ENCODE measurements at places on chromosomes 6 and 20. TPM values are rescaled to one million over a fixed set of nuclear protein-coding genes. Genes with fewer than 3 reads are reported as not detected.

Gene NMBR
- total RNA-seq = 0.39 TPM

Gene BPIFB4
- not detected for total RNA-seq

Gene ZNF831
- not detected for total RNA-seq

Gene TTLL9
- total RNA-seq = not detected

Gene CST5
- not detected for total RNA-seq

Gene GNAS-AS1
- 1.3 TPM for total RNA-seq

Gene SLC22A16
- total RNA-seq = not detected

Gene SLC22A2
- not detected for total RNA-seq

Gene METTL24
- not detected for total RNA-seq

Gene HLA-F
- 2.1 TPM for total RNA-seq

Gene MYLK4
- 0.16 TPM for total RNA-seq

DNA sequence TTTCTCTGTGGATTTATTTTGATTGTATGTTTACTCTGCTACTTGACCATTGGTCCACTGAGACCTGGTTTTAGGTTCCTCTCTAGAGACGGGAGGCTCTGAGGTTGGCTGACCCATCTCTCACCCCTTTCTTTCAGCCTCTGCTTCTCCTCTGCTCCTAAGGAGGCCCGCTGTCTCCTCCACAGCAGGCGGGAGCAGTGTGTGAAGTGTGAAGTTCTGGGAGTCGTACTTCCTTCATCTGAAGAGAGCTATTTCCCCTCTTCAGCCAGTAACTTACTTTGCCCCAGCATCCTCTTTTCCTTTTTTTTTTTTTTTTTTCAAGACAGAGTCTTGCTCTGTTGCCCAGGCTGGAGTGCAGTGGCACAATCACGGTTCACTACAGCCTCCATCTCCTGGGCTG, 21.1 kb downstream of the PDRG1 start:
- no peaks in the 10 kb centered on the region for H3K36me3 ChIP-seq
- no peak for DNase-seq
- H3K27me3 ChIP-seq = peaks cover 42% of the 10 kb centered on the region
- no peaks in the 10 kb centered on the region for H3K4me1 ChIP-seq
- no peak overlapping the region for H3K4me3 ChIP-seq

- H3K4me3 ChIP-seq = no peak overlapping the region
- H3K36me3 ChIP-seq = peaks cover 4% of the 10 kb centered on the region
- 0 out of 2 replicates have a peak, but pooled peaks cover 5% of the 10 kb centered on the region for H3K4me1 ChIP-seq
- H3K27me3 ChIP-seq = peaks cover 24% of the 10 kb centered on the region
- DNase-seq = no peak
Observed at GRCh38 chr6:99619409-99619762, 12.8 kb downstream of the PRDM13 start.

DNA sequence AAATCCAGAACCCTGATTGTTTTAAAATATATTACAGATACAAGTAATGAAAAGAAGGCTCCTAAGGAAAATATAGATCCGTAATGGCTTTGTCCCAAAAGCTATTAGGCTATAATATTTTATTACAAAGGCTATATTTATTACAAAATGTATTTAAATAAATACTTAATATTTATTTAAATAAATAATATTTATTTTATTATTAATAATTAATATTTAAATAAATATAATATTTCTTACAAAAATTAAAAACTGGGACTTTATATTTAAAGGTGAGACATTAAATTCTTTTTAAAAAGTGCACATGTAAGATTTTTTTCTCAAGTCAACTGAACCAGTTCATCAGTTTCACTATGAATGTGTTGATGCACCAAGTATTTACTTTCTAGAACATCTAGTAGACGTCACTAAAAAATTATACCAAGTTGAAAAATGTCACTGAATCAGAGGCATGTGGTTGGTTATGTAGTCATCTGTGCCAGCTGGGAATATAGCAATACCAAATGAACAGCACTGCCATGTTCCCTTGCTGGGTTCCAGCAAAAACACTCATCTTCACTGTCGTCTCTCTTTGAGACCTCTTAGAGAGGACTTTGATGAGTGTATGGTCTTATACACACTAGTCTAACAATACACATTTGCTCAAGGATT, 278.9 kb downstream of the ESR1 start:
- H3K27me3 ChIP-seq = no peaks in the 10 kb centered on the region
- H3K36me3 ChIP-seq = no peaks in the 10 kb centered on the region
- no peak for DNase-seq
- peaks cover 56% of the 10 kb centered on the region for H3K4me1 ChIP-seq

- no peak overlapping the region for H3K27ac ChIP-seq
- H3K4me1 ChIP-seq = no peaks in the 10 kb centered on the region
- no peaks in the 10 kb centered on the region for H3K27me3 ChIP-seq
- DNase-seq = no peak
- no peaks in the 10 kb centered on the region for H3K36me3 ChIP-seq
- H3K4me3 ChIP-seq = no peak overlapping the region
Observed at GRCh38 chr6:124793398-124793797, 168.8 kb upstream of the RNF217 start.

DNA sequence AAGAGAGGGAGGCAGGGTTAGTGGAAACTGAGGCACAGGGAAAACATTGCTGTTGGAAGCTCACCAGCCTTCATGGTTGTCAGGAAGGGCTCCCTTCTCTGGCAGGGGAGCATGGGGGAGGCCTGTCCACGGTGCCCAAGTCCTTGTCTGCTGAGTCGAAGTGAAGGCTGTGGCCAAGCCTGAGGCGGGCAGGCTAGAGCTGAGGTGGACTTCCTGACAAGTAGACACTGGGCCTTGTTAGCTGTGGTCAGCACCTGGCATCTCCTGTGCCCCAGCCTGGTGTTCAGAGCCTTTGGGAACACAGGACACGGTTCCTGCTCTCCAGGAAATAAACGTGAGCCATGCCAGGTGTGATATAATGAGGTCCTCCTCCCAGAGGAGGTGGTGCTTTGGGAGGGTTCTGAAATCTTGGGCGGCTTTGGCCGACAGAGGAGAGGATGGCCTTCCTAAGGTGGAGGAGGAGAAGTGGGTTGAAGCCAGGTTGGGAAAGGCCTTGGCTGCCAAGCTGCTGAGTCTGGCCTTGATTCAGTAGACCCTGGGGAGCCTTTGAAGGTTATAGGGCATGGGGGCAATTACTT, 138.4 kb upstream of the RNF24 start:
- DNase-seq = no peak
- no peak overlapping the region for H3K4me3 ChIP-seq
- H3K27me3 ChIP-seq = no peaks in the 10 kb centered on the region
- peaks cover 35% of the 10 kb centered on the region for H3K4me1 ChIP-seq
- no peak overlapping the region for H3K27ac ChIP-seq
- H3K36me3 ChIP-seq = no peaks in the 10 kb centered on the region

GRCh38 chr6:170066679-170067078, 224.2 kb downstream of the DLL1 start:
- H3K36me3 ChIP-seq = no peaks in the 10 kb centered on the region
- H3K4me1 ChIP-seq = no peaks in the 10 kb centered on the region
- no peak overlapping the region for H3K4me3 ChIP-seq
- no peak for DNase-seq
- H3K27me3 ChIP-seq = peaks cover 1% of the 10 kb centered on the region

DNA sequence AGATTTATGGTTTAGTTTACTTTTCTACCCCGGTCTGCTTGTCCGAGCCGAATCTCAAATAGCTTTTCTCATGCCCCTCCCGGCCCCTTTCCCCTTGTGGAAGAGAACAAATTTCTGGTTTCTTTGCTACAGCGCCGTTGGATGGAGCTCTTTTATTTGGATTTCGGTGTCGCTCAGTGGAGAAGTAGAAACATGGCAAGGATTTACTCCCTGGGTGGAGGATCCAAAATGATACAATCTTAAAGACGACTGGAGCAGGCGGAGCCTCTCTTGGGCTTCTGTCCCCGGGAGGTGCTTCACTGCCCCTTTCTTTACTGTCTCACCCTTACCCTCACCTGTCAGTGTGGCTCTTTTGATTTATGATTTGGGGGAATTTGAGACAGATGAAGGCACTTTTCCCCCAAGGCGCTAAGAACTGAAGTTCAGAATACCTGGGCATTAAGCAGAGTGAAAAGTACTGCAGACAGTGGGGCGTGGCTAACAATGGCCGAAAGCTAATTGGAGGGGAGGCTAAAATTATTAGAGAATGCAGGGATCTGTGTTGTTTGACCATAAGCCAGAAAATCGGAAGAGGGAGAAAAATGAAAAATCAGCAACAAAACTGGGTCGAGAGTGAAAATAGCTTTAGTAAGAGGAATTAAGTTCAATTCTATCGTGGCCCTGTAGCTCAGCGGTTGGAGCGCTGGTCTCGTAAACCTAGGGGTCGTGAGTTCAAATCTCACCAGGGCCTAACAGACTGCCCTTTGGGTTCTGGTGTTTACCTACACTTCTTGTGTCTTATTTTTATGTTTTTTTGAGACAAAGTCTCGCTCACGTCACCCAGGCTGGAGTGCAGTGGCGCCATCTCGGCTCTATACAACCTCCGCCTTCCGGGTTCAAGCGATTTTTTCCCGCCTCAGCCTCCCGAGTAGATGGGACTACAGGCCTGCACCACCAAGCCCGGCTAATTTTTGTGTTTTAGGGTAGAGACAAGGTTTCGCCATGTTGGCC, 145.1 kb upstream of the ZNF184 start:
- H3K36me3 ChIP-seq = no peaks in the 10 kb centered on the region
- peaks cover 11% of the 10 kb centered on the region for H3K27me3 ChIP-seq
- H3K4me3 ChIP-seq = peak overlapping the region; percentile 93
- peak overlapping the region; percentile 32 for H3K27ac ChIP-seq

GRCh38 chr6:169158174-169158573, 95.5 kb downstream of the THBS2 start:
- H3K4me1 ChIP-seq = peaks cover 22% of the 10 kb centered on the region
- no peak for DNase-seq
- peak overlapping the region; percentile 40 for H3K27ac ChIP-seq
- peaks cover 51% of the 10 kb centered on the region for H3K36me3 ChIP-seq
- H3K27me3 ChIP-seq = peaks cover 2% of the 10 kb centered on the region

- no peaks in the 10 kb centered on the region for H3K36me3 ChIP-seq
- H3K27me3 ChIP-seq = no peaks in the 10 kb centered on the region
- DNase-seq = no peak
- peaks cover 24% of the 10 kb centered on the region for H3K4me1 ChIP-seq
- no peak overlapping the region for H3K4me3 ChIP-seq
- H3K27ac ChIP-seq = no peak overlapping the region
Observed at GRCh38 chr6:13216236-13217014, 111.9 kb downstream of the TBC1D7 start.

DNA sequence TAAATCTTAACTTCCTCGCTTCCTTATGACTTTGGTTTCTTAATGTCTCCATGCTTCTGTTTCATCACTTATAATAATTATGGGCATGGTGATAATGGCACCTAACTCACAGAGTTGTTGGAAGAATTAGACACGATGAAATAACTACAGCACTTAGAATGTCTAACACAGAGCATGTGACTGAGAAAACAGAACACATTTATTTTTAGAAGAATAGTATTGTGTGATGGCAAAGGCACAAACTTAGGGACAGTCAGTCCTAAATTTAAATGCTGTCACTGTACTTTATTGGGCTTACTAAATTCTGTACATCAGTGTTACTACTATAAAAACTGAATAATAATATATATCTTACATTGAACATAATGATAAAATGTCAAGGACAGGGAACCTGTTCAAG, 391.1 kb upstream of the JAG1 start:
- H3K27me3 ChIP-seq = peaks cover 4% of the 10 kb centered on the region
- no peak overlapping the region for H3K27ac ChIP-seq
- no peaks in the 10 kb centered on the region for H3K4me1 ChIP-seq
- no peak for DNase-seq
- no peaks in the 10 kb centered on the region for H3K36me3 ChIP-seq
- no peak overlapping the region for H3K4me3 ChIP-seq

GRCh38 chr6:165689699-165690098, 26.7 kb upstream of the PDE10A start:
- H3K4me1 ChIP-seq = no peaks in the 10 kb centered on the region
- no peak for DNase-seq
- H3K27me3 ChIP-seq = peaks cover 1% of the 10 kb centered on the region
- H3K27ac ChIP-seq = no peak overlapping the region
- no peak overlapping the region for H3K4me3 ChIP-seq
- no peaks in the 10 kb centered on the region for H3K36me3 ChIP-seq

GRCh38 chr6:139996253-139996834, 621.9 kb upstream of the CITED2 start:
- H3K4me1 ChIP-seq = peaks cover 33% of the 10 kb centered on the region
- no peaks in the 10 kb centered on the region for H3K27me3 ChIP-seq
- no peak overlapping the region for H3K4me3 ChIP-seq
- H3K27ac ChIP-seq = peak overlapping the region; percentile 37

GRCh38 chr6:23011615-23012014, 442.2 kb downstream of the HDGFL1 start:
- no peak overlapping the region for H3K4me3 ChIP-seq
- no peaks in the 10 kb centered on the region for H3K36me3 ChIP-seq
- no peaks in the 10 kb centered on the region for H3K4me1 ChIP-seq
- DNase-seq = no peak

DNA sequence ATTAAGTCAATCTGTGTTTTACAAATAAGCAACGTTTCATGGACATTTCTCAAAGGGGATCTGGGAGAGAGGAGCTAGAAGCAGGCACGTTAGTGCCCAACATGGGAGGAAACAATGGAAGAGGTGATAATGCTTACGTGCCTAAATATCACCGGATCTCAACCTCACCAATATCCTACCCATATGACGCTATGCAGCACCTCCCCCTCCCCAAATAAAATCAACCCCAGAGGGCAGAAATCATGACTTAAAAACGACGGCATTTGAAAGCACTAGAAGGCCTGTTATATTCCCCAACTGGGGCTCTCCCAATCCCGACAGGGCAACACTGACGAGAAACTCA, 425 bp downstream of the HBS1L start:
- DNase-seq = no peak
- peak overlapping the region; percentile 96 for H3K4me3 ChIP-seq
- peaks cover 34% of the 10 kb centered on the region for H3K4me1 ChIP-seq
- no peaks in the 10 kb centered on the region for H3K27me3 ChIP-seq

- no peak overlapping the region for H3K27ac ChIP-seq
- peaks cover 9% of the 10 kb centered on the region for H3K36me3 ChIP-seq
- H3K27me3 ChIP-seq = no peaks in the 10 kb centered on the region
- no peak for DNase-seq
- no peak overlapping the region for H3K4me3 ChIP-seq
Observed at GRCh38 chr20:13723011-13723410, 61.7 kb downstream of the ESF1 start.

- peak; percentile 84 for DNase-seq
- H3K36me3 ChIP-seq = peaks cover 27% of the 10 kb centered on the region
- no peak overlapping the region for H3K4me3 ChIP-seq
- H3K27me3 ChIP-seq = peaks cover 7% of the 10 kb centered on the region
Observed at GRCh38 chr20:62887152-62887859, 25.7 kb upstream of the TCFL5 start.

Data from HFFc6 (cell line).